ENCODE measurements at places on chromosomes 3 and 15.

GRCh38 chr15:75203908-75204263 is 2.2 kb downstream of the C15orf39 start:
- DNase-seq = no peak

- DNase-seq = no peak
These were observed 30.8 kb upstream of the LACTB start for GRCh38 chr15:63090887-63091286.

GRCh38 chr3:142846779-142847577 is 41.9 kb downstream of the PCOLCE2 start:
- DNase-seq = no peak

- no peak for DNase-seq
These were observed 8.3 kb downstream of the PPP2R3A start for GRCh38 chr3:135973841-135974240.

DNA sequence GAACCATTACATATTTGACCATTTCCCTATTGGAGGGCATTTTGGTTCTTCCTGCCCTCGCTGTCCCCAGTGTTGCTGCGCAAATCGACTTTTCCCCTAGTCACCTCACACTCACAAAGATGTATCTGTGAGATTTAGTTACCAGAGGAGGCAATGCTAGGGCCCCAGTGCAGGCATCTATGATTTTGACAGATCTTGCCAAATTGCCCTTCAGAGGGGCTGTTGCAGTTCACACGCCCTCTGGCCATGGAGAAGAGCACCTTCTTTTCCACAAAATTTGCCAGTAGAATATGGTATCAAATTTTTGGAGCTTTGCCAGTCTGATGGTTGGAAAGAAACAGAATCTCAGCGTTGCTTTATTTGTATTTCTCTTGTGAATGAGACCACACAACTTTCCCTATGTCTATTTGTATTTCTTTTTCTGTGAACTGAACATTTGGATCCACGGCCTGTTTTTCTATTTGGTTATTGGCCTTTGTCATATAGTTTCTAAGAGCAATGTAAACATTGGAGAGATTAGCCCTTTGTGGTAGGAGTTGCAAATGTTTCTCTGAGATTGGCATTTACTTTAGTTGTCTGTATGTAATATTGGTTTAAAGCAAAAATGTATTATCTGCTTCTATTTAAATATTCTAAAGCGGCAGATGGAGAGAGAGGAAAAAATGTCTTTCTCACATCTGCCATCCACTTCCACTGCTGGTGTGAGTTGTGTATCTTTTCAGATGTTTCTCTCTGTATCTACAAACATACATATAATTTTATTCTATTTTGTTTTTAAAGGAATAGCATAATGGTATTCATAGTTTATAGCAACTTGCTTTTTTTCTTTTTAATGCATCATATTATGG is 66.1 kb downstream of the DNASE1L3 start:
- no peak for DNase-seq

DNA sequence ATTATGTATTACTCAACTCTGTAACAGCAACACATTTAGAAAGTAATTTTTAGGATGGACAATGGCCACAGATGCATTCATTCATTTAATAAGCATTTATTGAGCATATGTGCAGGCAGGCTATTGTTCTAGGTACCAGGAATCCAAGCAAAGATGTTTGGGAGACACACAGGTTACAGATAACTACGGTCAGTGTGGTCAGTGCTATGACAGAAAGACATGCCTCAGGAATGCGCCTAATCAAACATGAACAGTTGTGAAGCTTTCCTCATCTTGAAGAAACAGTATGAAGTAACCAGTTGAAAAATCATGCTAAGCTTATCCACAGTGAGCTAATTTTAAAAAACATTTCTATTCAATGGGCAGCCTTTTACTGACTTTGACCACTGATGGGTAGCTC is 155.4 kb upstream of the CCDC54 start:
- peak; percentile 83 for DNase-seq

- DNase-seq = peak; percentile 46
These were observed 536 bp downstream of the SEC61A1 start for GRCh38 chr3:128052595-128053351.

DNA sequence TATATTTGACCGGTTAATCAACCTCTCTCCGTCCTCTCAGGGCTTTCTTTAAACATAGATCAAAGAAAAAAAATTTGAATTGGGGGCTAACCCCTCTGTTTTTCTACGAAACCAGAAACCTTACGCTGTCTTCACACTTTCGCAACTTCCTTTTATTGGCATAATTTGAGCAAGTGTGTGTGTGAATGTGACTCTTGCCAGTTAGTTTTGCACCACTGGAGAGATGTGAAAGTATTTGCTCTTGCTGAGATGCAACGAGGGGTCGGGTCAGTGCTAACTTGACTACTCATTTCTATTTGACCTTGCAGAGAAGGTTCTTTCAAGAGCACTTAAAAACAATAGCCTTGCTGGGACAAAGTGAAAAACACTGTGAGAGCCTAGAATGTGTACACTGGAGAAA is 81.2 kb downstream of the FAM43A start:
- DNase-seq = no peak

DNA sequence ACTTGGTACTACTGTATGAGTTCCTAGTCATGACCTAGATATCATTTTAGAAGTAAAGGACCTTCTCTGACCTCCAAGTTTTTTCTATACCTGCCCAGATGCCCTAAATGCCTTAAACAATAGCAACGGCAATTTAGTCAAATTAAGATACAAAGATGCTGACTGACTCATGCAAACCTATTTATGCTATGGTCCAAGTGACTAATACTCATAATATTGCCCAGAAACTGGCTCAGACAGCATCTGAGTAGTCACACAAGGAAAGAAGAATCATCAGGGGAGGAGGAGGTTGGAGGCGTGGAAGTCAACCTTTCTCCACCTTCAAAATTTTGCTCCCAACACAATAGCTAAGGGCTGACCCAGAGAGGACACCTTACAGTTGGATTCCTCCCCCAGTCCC is 6.8 kb downstream of the FYCO1 start:
- peak; percentile 93 for DNase-seq

DNA sequence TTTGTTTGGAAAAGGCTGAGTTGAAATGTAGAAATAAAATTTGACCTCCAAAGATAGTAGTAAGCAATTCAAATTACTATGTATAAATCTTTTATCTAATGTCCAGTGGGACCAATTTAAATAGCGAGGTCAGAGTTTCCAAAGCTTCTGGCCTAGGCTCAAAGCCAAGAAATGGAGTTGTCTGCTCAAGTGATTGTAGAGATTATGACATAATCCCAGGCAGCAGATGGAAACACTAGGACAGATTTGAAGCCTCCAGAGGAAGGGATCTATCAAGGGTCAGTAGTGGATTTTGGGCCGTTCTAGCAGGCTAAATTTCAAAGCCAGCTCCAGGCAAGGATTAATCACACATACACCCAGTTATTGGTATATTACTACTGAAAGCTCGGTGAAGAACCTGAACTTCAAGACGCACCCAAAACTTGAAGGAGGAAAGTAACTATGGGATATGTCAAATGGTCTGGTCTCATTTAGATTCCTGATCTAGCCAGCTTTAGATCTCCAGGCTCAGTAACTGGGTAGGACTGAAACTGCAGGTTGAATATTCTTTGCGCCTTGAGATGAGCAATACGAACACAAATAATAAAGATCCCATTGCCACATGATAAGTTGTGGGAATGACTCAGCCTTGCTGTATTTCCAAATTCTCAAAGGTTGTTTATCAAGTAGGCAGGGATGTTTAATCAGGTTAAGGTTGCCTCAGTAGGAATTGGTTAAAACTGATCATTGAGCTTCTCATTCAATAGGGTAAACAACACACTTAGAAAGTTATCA is 30.9 kb upstream of the ARRDC4 start:
- no peak for DNase-seq

GRCh38 chr3:196712514-196713413 is 587 bp downstream of the PIGX start:
- DNase-seq = no peak

- DNase-seq = peak; percentile 8
These were observed 215.7 kb upstream of the FEZF2 start for GRCh38 chr3:62589078-62589477.

- no peak for DNase-seq
These were observed 1356.7 kb downstream of the SI start for GRCh38 chr3:163721596-163721995.

DNA sequence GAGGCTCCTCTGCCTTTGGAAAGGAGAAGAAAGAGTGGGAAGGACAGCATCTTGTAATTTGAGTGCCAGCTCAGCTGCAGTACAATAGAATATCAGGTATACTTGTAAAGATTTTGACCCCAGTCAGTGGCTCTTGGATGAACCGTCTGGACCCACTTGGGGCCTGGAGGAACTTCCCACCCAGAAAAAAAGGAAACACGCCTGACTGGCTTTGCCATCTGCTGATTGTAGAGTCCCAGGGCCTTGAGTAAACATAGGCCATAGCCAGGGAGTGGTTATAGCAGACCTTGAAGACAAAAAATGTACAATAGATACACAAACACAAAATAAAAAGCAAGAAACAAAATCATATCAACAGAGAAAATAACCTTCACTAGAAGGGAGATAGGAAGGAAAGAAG is 112.1 kb downstream of the GOLIM4 start:
- no peak for DNase-seq

DNA sequence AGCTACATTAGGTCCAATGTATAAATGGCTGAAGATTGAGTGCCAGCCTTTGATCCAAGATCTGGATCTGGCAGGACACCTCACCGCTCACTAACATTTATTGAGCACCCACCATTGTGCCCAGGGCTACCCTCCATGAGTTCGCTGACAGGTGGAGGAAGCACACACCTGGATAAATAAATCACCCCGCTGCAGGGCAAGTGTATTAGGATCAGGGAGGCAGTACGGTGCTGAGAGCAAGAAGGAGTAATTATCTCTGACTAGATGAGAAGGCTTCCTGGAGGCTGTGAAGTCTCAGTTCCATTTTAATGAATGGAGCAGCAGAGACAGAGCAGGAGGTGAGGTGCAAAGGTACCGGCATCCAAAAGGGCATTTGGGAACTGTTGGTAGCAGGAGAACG is 104.1 kb downstream of the LIPC start:
- no peak for DNase-seq

DNA sequence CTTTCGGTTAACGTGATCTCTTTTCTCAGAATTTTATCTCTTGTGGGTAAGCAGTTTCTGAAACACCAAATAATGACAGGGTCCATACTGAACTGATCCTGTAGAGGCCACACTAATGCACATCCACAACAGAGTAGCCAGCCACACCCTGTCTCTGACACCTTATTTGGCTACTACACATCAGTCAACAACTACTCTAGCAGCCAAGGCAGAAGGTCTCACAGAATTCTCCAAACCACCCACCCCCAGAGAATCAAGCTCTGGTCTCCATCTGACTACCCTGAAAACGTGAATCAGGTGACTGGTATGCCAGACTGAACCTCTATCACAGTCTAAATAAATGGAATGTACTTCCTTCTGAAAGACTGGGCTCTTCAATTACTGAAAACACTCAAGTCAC is 38.0 kb downstream of the EDC3 start:
- DNase-seq = peak; percentile 44

- DNase-seq = no peak
These were observed 25.7 kb downstream of the FYCO1 start for GRCh38 chr3:45969953-45970352.

GRCh38 chr3:138344754-138345153 is 3.6 kb upstream of the MRAS start:
- DNase-seq = no peak

DNA sequence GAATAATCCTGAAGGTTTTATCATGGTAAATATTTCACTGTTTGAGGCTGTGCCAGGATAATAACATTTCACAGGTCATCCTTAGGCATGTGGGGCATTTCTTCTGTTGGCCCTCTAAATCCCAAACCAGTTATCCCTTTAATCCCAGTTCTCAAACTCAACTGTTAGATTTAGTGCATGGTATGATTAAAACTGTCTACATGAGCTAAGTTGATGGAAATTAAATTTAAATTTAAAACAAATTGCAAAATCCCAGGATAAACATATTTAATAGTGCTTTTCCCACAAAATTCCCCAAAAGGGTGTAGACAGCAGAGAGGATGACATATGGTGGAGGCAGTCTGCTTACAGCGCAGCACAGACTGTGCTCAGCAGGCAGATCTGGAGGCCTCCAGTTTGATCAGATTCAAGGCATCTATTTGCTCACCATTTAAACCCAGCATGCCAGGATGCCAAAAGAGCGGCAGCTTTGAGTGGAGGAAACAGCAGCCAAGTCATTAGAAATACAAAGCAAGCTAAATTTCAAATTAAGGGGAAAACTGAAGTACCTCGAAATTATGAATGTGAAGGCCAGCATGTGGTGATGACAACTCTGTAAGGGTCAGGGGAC is 325.8 kb downstream of the KCNH8 start:
- DNase-seq = no peak

DNA sequence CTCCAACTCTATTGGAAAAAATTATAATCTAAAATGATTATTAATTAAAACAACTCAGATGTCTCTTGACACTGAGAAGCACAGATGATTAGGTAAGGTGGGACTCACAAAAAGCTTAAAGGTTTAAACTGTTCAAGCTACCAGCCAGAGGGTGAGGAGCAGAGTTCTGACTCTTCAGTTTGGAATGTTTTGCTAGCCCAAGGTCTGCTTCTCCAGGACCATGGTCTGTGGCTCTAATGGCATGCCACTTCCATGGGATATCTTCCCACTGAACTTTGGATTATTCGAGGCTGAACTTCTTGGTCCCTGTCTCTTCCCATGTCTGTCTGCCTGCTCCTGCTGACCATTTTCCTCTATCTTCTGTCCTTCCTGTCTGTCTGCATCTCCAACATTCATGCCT is 49.2 kb downstream of the CACNA2D3 start:
- DNase-seq = no peak

DNA sequence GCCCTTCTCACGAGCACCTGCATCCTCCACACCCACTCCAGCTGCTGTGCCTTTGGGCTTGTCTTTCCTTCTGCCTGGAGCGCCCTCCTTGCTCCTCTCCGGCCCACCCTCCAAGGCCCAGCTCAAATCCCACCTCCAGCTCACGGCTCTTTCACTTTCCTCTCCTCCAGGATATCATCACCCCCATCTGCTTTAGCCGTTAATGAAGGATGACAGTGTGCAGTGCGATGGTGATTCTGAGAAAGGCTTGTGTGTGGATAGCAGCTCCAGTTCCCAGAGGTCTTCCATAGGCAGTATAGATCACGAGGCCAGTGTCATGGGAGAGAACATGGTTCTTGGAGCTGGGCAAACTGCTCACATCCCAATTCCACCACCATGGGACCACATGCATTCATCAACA is 237.4 kb downstream of the TLE3 start:
- DNase-seq = no peak

DNA sequence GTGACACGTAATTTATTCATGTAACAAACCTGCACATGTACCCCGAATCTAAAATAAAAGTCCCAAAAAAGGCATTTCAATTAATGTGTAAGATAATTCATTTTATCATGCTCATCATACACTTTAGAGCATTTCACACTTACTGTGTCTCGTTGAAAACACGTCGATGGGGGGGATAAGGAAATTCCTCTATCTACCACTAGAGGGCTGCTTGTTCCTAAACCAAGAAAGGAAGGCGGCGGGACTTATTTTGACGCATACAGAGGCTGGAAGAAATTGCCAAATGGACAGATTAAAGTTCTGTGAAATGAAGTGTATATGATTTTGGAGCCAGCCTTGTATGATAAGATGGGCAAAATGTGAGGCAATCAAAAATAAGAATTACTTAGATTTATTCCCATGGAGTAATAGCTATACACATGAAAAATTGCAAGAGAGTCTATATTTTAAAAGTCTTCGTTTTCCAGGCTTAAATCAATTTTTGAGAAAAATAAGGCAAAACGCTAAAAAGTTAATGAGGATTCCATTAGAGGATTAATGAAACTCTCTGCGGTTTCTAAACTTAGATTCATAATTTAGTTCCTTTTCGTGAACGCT is 346.8 kb downstream of the CNTN3 start:
- DNase-seq = peak; percentile 54

All from ELR (cell line).